ENCODE measurements at places on chromosomes 13 and 19.
A peak's percentile ranks its signal among the peaks of the same experiment; 100 is the strongest.

DNA sequence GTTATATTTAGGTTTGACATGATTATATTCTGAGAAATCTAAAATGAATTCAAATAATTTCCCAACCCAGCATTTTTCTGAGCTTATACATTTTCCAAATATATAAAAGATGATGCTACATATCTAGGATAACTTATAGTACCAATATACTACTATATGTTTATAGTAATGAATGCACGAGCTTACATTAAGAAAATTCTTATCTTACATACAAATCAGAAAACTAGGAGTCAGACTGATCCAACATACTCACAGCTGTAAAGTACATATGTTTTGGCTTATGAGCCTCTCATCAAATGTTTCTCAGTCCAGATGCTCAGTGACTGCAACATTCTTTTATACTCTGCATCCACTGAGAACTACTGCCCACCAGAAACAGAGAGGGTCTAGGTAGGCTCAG is 491.3 kb upstream of the KLF12 start:
- DNase-seq: no peak

DNA sequence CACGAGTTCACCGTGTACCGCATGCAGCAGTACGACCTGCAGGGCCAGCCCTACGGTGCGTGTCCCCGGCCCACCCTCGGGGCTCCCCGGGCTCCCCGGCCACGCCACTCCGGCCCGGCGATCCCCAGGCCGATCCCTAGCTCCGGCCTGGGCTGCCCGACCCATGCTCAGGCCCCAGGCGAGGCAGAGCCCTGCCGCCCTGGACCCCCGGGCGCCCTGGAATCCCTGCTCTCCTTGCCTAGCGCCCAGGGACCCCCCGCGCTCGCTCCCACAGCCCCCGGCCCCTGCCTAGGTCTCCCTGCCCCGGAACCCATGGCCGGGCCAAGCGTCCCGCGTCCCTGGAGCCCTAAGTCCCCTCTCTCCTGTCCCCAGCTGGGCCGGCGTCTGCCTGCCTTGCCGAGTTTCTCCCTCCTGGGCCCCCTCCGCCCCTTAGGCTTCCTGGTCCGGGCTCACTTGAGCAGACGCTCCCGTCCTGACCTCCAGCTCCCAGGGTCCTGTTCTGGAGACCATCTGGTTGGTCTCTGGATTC is 494 bp downstream of the NCLN start:
- no peak for DNase-seq

DNA sequence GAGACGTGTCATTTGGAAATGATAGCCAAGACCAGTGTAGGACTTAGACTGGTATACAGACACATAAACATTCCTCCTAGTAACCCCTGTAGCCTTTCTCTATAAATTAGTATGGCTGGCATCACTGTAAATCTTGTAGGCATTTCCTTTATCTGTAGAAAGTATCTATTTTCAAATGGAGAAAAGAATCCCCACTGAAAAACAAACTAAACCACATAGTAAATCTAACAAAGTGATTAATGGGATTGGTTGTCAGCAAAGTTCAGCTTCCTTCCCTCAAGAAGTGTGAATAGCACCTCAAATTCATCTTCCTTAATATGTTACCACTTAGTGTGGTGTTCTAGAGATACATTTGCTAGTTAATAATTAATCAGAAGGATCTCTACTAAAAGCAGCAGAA is 119.4 kb upstream of the NBEA start:
- DNase-seq: no peak

GRCh38 chr13:110539894-110540293 is 21.6 kb downstream of the RAB20 start:
- no peak for DNase-seq

DNA sequence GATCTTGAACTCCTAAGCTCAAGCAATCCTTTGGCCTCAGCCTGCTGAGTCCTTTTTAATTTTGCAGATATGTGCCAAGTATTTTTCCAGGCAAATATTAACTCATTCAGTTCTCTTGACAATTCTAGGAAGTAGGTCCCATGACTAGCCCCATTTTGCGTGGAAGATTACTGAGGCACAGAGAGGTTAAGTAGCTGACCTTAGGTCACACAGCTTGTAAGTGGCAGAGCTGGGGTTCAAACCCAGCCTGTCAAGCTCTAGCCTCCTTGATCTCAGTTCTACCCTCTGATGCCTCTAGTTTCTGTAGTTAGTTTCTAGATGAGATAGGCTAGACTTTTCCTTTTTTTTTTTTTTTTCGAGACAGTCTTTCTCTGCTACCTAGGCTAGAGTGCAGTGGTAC is 18.1 kb downstream of the CYP4F22 start:
- DNase-seq: no peak

DNA sequence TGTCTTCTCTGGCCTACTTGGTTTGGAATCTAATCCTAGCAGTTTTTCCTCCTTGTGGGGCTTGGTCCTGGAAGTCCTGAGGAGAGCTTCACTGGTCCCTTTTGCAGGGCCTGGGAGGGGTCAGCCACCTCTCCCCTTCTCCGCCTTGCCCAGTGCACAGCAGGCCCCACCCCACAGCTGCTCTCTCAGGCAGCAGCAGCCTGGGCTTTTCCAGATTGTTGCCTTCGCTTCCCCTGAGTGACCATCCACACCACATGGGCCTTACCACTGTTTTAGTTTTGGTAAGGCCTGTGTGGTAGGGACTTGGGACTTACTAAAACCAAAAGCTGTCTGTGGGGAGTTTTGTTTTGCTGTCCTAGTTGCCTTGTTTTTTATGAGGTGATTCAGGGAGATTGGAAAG is 11.5 kb downstream of the MPHOSPH8 start:
- no peak for DNase-seq

DNA sequence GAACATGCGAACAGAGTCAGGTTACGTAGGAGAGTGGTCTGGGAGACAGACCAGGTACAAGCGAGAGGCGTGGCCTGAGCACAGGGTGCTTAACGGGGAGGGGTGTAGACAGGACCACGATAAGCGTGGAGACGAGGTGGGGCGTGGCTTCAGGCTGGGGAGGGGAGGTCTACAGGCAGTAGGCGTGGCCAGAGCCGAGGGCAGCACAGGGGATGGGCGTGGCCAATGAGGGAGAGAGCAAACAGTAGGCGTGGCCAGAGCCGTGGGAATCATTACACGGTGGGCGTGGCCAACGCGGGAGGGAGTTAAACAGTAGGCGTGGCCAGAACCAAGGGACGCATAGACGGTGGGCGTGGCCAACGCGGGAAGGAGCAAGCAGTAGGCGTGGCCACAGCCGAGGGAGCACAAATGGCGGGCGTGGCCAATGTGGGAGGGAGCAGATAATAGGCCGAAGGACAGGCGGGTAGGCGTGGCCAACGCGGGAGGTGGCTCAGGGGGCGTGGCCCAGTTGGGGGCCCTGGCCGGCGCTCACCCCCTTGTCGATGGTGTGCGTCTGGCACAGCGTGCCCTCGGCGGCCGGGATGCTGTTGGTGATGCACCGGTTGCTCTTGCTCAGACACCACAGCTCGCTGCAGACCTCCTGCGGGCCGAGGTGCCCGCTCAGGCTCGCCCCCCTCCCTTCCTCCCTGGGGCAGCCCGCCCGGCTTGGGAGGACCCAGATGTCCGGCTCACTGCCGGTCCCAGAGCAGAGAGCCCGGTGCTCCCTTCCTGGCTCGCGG is 15.2 kb upstream of the MYO1F start:
- peak; percentile 87 for DNase-seq

GRCh38 chr13:40613192-40613818 is 53.1 kb downstream of the FOXO1 start:
- peak; percentile 25 for DNase-seq

DNA sequence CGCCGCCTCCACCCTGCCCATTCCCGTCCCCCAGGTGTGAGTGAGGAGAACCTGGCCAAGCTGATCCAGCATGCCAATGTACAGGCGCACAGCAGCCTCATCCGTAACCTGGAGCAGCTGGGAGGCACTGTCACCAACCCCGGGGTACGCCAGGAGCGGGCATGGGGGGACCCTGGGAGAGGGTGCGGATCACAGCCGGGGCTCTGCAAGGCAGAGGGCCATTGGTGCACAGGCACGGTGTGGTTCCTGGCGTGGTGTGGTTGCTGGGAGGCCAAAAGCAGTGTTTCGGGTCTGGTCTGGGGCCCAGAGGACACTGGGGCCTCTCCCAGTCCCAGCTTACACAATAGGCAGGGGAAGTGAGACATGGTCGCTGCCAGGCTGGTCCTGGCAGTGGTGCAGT is 8.3 kb downstream of the STXBP2 start:
- no peak for DNase-seq

DNA sequence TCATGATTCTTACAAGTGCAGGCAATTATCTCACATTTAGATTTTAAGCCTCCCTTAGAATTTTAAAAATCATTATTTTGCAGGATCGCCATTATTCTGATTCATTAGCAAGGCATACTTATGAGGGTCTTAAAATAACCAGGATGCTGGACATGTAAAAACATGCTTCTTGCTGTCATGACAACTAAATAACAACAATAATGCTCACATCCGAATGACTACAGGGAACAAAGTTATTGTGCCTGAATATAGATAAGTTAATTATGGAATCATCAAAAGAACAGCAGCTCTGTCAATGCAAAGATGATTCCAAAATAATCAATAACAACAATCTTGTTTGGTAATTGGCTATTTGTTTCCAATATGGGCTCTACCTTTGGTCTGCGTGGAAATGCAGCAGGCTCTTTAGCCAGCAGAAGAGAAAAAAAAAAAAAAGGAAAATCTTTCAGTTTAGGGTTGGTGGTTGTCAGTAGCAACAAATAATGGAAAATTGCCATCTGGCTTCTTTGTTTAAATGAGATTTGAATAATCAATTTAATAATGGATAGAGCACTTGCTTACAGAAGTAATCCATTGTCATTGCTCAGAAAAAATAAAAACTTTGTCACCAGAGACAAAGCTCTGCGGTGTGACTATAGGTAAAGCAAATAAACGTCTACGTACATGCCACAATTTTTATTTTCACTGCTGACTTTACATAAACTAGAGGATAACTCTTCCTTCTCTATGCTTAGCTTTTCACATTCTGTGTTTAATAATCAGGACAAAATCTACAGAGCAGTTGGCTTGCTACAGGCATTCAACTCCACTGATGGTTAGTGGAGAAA is 468.9 kb upstream of the TSHZ3 start:
- DNase-seq: no peak

- DNase-seq: no peak
These were observed 212.3 kb downstream of the COG6 start for GRCh38 chr13:39867807-39868206.

- DNase-seq: no peak
These were observed 1.7 kb upstream of the SLC10A2 start for GRCh38 chr13:103067751-103068555.

GRCh38 chr19:53876651-53877224 is 5.3 kb upstream of the PRKCG start:
- DNase-seq: no peak

Data from activated CD8-positive, alpha-beta memory T cell treated with anti-CD3 and anti-CD28 coated beads for 1 hour (primary cell).